ENCODE measurements at places on chromosomes 6 and 20.
A peak's percentile ranks its signal among the peaks of the same experiment; 100 is the strongest.

DNA sequence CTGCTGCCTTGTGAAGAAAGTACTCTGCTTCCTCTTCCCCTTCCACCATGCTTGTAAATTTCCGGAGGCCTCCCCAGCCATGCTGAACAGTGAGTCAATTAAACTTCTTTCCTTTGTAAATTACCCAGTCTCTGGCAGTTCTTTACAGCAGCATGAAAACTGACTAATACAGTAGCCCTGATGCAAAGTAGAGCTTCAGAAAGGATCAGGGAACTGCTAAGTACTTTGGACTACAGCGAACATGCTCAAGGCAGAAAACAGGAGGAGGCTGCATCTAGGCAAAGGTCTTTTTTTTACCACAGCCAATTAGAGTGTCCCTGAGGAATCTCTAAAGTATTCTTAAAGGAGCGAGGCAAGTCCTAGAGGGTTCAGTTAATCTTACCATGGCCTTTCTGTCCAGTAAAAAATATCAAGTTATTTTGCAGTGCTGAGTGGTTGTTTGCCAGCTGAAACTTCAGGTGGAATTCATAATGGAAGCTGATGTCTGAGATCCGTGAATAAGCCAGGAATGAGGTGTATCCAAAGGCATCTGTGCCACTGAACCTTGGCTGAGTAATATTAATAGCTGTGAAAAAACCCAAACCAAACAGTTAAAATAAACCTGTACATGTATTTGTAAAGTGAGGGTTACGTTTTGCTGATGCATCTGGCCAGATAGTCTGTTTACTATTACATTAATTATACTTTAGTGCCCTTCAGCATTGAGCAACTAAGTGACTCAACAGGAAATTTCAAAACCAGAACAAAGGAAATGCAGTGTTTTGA, 170.4 kb downstream of the PHF3 start:
- no peak for DNase-seq

- no peak for DNase-seq
Observed at GRCh38 chr20:59725476-59726280, 121.3 kb downstream of the PHACTR3 start.

DNA sequence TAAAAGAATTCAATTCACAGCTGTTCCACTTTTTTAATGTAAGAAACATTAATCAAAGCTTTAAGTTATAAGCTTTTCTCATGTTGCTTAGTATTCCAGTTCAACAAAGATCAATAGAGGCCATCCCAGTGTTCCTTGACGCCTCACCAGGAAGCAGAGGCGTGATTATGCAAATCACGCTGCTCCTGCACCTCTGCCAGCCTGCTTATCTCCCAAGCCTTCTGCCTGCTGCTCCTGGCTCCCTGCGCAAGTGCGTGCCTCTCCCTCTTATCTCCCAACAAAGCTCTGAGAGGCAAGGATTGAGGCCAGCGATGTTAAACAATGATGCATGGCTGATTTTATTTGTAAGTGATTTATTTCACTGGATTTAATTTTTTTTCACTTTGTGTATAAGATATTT, 42.8 kb downstream of the INSM1 start:
- peak; percentile 52 for DNase-seq

- DNase-seq: no peak
Observed at GRCh38 chr20:61644378-61645076, 392.5 kb downstream of the CDH4 start.

DNA sequence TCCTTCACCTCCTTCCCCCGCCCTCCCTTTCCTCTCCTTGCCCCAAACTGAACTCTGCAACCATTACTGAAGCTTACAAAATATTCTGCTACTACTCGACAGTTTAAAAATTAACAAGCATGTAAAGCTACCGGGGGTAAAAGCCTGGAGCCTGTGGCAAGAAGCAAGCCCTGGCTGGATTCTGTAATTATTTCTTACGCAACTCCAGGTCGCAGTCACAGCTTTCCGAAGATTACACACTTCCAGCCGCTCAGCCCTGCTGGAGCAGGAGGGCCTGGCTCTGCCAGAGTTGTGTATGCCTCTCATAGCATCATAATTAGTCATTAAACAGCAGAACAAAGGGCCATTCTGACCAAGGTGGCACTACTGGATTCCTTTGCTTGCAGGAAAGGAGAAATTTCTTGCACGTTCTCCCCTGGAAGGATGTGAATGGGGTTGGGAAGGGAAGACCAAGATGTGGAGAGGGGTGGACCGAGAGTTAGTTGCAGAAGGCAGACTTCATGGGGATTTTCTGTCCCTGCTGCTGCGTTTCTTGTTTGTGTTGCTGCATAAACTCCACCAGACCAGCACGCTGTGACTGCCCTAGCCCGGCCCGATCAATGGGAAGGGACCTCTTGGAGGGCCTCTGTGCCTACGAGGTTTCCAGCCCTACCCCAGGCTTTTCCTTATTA, 23.6 kb downstream of the FOXQ1 start:
- DNase-seq: no peak

GRCh38 chr20:19677336-19677735, 80.7 kb upstream of the RIN2 start:
- DNase-seq: no peak

DNA sequence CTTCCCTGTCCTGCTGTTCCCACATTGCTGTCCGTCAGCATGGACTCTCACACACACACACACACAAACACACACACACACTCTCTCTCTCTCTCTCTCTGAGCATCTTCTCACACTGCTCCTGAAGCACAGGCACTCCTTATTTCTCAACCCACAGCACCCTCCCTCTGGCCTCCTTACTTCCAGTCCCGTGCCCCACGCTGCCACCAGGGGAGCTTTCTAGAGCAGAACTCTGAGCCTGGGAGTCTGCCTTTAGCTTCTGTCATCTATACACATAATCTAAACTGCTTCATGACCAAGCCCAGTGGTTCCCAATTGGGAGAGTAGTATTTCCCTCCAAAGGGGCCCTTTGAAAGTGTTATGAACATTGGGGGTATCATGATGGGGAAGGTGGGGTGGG, 29.1 kb downstream of the HECA start:
- DNase-seq: no peak

GRCh38 chr6:47323887-47324286, 14.2 kb upstream of the TNFRSF21 start:
- DNase-seq: no peak

GRCh38 chr6:10030942-10031537, 383.8 kb downstream of the TFAP2A start:
- no peak for DNase-seq

DNA sequence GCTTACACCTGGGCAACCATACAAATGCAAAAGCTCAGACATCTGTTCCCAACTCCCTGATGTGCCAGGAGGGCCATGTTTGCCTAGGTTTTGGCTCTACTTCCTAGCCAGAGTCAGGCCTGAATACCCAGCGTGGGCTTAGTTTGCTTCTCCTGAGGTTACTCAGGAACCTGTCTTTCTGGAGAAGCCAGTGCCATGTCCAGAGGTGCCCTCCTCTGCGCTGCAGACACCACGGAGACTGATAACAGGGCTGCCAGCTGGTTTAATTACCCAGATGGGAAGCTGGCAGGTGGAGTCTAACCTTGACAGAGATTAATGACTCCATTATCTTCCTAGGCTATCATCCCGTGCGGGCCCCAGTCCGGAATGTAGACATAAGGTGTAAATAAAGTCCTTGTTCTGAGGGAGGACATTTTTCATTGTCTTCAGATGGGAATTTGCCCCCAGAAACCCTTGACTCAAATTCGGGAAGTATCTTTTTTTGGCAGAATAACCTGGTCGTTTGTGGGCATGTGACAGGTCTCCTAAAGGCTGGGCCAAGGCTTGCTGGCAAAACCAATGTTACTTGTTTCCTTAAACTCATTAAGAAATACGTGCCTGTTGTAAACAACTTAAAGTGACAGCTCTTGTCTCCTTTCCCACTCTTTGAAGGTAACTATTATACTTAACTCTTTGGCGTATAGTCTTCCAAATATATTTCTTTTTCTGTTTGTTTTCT, 29.2 kb upstream of the ZNFX1 start:
- no peak for DNase-seq

DNA sequence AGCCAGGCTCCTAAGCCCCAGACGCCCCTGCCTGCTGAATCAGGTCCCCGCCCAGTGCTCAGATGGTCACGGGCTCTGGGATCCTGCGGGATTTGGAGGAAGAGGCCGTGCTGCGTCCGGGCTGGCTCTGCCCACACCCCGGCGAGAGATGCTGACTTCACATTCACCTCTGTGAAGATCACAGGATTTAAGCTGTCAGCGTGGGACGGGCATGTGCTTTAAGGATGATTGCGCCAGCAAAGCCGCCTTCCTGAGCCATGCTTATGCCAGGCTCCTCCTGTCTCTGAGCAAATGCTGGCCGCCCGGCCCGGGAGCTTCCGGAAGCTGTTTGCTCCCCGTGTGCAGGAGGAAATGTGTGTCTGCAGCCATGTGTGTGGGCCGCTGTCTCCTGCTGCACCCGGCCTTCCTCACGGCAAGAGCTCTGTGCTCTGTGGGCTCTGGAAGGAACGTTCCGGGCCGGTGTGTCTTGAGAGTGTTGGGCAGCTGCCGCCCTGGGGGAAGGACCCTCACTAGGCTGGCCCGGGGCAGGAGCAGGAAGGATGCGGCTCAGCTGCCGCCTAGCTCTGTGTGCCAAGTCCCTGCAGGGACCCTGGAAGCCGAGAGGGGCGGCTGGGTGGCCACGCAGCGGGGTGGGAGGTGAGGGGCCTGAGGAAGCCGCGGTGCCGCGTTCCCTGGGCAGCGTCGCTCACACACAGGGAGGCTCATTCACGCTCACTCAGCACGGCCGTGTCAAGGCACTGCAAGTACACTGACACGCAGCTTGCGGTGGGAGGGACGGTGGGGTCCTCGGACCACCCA, 19.0 kb upstream of the BHLHE23 start:
- DNase-seq: no peak

GRCh38 chr6:26105842-26106241, 18.6 kb downstream of the HFE start:
- no peak for DNase-seq

GRCh38 chr20:1537731-1538058, 19.8 kb downstream of the SIRPD start:
- DNase-seq: no peak

- DNase-seq: no peak
Observed at GRCh38 chr6:108117427-108118358, 43.2 kb upstream of the OSTM1 start.

GRCh38 chr6:154039231-154039842, at the start of gene OPRM1:
Gene OPRM1, plus strand, starts transcription at chr6:154039240. Its CDS starts 305 bp downstream, at chr6:154039545.
- no peak for DNase-seq

DNA sequence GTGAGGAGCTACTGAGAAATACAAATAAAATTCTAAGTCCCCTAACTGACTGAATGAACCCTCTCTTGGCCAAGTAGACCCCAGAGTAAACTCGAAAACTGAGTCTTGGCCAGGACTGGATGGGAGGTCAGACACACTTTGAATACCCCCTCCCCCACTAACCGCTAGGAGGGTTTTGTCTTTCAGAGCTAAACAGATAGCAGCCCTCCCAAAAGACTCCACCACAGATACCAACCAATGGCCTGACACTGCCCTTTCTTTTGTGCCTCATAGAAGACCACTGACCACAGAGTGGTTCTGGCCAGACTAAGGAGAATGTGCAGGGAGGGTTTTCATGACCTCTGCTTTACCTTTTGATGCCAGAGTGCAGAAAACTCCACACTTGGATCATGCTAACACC, 42.1 kb downstream of the SPACA1 start:
- no peak for DNase-seq

GRCh38 chr6:111013144-111013915, 31.5 kb downstream of the RPF2 start:
- DNase-seq: no peak

- no peak for DNase-seq
Observed at GRCh38 chr6:13447949-13448724, 39.3 kb downstream of the GFOD1 start.

DNA sequence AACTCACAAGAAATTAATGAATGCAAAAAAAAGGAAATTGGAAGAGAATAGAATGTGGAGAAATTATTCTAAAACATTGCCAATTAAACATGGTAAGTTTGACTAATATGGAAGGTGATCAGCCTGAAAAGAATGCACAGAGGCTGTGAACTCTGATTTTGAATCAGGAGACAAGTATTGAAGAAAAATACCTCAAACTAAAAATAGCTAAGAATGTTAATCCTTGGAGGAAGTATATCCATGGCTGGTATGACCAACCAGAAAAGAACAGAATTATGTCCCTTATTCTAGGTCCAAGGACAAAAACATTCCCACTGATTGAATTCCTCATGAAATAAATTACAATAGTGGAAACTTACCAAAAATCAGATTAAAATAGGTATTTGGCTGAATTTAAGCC, 7.3 kb upstream of the RIMS1 start:
- DNase-seq: no peak

DNA sequence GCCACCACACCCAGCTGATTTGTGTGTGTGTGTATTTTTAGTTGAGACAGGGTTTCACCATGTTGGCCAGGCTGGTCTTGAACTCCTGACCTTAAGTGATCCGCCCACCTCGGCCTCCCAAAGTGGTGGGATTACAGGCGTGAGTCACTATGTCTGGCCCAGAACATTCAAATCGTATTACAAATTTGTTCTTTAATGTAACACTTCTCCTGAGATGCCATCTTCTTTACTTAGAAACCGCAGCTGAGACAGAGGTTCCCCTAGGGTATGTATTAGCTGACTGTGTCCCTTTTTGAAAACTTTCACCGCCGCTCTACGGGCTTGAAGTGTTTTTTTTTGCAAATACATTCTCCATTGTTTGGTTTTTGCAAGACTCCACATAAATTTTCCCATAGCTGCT, 62.6 kb downstream of the TOX2 start:
- DNase-seq: no peak

GRCh38 chr20:23147964-23148730, 62.0 kb upstream of the CD93 start:
- no peak for DNase-seq

GRCh38 chr20:50831622-50832021, 36.8 kb downstream of the BCAS4 start:
- no peak for DNase-seq

- DNase-seq: no peak
Observed at GRCh38 chr6:1426416-1426815, 37.0 kb downstream of the FOXF2 start.

GRCh38 chr20:49630396-49630951, 62.5 kb upstream of the PTGIS start:
- no peak for DNase-seq

DNA sequence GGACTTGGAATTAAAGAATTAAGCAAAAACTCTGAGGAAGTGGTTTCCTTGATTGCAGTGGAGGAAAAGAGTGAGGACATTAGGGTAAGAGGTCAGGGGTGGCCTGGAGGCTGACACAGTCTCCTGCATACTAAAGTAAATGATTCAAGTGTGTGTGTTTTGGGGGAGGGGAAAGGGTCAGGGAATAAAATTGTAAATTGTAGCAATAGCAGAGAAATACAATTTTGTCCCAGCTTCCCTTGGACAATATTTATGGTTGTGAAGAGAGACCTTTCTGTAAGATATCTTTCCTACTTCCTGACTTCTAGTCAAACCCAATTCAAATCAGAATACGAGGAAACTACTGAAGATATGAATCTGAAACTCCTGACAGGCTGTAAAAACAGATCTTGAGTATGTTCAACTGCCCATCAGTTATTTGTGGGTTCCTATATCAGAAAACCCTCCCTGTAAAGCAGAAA, 143.4 kb upstream of the HMGN3 start:
- DNase-seq: no peak

All from caudate nucleus (tissue), 63 donors.